ENCODE measurements at places on chromosomes 2 and 18.

- DNase-seq = no peak
These were observed 150.5 kb downstream of the SNTG2 start for GRCh38 chr2:1101011-1101782.

DNA sequence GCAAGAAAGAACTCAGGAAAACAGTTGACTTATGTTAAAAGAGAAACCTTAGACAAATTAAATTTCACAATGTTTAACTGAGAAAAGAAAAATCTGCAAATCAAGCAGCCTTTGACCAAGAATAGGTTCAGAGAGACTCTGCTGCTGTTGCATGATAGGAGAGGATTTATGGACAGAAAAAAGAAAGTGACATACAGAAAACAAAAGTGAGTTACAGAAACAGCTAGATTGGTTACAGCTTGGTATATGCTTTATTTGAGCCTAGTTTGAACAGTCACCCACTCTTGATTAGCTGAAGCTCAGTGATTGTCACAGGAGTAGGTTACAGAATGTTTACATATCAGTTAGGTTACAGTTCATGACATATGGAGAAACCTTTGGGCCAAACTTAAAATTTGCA lies 258.2 kb upstream of the SPOPL start:
- DNase-seq = no peak

GRCh38 chr2:41963661-41964525 lies 83.9 kb upstream of the PKDCC start:
- DNase-seq = peak; percentile 75

GRCh38 chr18:5620289-5620688 lies 76.5 kb upstream of the EPB41L3 start:
- DNase-seq = no peak

DNA sequence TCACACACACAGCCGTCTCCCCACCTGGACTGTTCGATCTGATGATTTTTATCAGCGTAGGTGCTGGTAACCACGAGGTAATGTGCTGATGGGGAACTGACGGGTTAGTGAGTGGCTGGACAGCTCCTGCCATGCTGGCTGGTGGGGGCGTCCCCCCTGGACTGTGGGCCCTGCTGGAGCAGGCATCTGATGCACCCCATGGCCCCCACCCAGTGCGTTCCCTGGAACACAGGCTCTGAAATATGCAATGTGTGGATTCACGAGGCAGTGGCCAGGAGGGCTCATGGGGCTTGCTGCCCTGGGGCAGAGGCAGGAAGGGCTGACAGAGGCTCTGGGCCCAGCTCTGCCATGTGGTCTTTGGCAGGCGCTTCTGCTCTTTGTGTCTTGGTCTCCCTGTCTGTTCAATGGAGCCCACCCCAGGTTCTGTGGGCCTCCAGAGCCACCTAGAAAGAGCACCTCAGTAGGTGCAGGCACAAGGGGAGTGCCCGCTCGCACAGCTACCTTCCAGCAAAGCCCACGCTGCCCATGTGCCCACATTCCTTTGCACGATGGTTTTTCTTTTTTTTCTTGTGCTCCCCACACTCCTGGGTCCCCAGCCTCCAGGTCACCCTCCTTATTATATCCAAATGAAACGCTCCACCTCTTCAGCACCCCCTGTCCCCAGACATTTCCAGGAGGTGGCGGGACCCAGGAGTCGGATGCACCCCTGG lies 10.3 kb upstream of the PXDN start:
- DNase-seq = no peak

GRCh38 chr2:232287316-232287715 lies 91.2 kb upstream of the ALPP start:
- peak; percentile 16 for DNase-seq

GRCh38 chr2:223801736-223802135 lies 35.6 kb downstream of the AP1S3 start:
- DNase-seq = no peak

DNA sequence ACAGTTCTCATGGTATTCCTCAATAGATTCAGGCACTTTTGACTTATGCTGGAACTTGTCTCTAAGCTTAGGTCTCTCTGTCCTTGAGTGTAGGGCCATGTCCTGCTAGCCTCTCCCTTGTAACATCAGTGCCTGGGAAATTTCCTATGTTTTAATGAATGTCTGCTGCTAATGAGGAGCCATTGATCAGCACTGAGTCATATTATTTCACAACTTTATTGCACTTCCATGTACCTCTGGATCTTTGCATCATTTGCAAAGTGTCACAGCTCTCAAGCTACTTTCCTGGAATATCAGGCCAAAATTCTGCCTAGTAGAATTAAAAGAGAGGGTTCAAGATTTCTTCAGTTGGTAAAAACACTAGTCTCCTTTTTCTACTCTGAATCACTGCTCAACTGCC lies 102.5 kb downstream of the GAREM1 start:
- DNase-seq = no peak

DNA sequence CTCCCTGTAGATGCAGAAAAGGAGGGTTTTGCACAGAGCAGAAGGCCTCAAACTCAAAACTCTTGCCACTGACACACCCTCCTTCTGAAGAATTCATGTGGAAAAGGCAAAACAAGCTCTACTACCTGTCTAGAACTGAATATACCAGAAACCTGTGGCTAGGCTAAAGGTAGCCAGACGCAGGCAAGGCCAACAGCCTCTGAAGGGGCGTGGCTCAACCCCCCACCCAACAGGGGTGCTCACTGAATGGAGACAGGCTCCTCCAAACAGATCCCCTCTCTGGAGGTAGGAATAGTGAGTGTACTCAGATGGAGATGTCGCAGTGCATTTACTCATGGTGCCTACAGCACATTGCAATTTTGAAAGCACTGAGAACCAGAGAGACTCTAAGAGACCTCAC lies 3.0 kb upstream of the STK17B start:
- DNase-seq = no peak

DNA sequence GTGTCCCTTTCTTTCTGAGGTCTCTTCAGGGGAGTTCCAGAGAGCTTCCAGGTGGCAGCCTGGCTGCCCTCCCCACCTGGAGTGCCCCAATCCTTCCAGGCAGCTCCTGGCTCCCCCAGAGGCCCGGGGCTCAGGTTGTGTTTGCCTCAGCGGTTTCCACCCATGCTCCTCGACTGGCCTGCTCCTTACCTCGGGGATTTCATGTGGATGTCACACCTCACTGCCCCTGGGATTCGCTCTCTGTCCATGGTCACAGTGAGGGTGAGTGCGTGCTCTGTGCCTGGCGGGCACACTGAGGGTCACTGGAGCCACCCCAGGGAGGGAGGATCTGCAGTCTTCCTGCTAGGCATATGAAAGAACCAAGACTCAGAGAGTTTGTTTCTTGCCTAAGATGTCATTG lies 2.1 kb upstream of the TOGARAM2 start:
- no peak for DNase-seq

DNA sequence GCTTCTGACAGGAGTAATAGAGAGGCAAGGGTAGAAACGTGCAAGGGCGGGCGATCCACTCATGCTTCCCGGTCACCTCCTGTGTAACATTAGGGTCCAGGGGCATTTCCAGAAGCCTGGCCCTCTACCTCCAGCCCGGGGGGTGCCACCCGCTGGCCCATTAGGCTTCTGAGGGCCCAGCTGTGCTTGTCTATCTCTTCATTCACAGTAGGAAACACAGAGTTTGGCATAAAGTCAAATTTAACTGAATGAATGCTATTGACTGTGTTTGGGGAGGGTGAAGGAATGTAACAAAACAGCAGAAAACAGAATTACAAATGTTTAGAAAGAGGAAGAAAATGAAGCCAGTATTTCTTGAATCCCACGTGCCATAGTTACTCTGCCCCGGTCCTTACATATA lies 112.4 kb upstream of the SLC66A3 start:
- no peak for DNase-seq

DNA sequence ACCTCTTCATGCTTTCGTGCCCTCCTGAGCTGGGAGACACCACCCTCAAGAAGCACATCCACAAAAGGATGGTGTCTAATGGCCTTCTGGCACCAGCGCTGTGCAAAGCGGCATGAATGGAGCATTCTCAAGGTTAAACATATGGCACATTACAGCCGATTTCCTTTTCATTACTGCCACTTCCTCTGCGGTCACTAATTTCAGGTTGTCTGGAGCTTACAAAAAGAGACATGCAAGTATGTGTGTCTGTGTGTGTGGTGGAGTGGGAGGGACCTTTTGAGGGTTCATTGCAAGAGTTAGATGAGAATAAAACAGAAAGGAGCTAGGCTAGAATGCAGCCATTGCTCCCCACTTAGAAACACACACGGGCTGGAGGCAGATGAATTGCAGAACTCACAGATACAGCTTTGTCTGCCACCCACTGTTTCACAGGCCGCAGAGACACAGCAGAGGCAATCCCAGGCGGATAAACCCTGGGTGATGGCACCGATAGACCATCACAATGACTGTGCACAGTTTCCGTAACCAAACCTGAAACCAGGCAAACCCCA lies 76.0 kb downstream of the TGIF1 start:
- DNase-seq = no peak

DNA sequence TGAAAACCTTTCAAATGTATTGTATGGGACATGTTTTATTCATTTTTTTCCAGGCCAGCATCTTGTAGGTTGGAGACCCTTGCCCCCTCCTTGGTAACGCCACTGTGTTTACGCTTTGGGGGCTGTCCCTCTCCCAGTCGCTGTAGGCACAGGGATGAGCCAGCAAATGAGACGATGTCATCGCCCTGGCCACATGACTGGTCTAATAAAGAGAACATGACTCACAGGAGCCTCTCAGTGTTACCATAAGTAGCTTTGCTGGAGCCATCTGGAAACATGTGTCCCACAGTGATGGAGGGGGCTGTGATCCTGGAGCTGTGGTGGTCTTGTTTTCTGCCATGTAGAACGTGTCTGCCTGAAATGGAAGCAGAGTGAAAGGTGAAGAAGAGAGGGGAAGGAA lies 78.9 kb downstream of the CD8B2 start:
- no peak for DNase-seq

DNA sequence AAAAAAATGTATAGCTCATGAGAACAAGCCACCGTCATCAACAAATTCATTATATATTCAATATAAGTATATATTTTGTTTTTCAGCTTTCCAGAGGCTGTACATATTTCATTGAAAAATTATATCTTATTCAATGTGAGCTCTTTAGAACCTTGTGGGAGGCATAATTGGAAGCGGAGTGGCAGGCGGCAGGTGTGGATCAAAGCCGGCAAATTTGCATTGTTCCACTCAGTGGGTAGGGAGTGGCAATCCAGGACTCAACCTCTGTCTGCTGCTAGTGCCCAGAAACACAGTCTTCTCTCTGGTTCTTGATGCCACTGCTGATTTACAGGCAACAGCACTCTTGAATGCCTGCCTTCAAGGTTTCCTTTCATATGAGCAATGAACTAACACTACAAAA lies 46.9 kb downstream of the GCA start:
- DNase-seq = no peak

DNA sequence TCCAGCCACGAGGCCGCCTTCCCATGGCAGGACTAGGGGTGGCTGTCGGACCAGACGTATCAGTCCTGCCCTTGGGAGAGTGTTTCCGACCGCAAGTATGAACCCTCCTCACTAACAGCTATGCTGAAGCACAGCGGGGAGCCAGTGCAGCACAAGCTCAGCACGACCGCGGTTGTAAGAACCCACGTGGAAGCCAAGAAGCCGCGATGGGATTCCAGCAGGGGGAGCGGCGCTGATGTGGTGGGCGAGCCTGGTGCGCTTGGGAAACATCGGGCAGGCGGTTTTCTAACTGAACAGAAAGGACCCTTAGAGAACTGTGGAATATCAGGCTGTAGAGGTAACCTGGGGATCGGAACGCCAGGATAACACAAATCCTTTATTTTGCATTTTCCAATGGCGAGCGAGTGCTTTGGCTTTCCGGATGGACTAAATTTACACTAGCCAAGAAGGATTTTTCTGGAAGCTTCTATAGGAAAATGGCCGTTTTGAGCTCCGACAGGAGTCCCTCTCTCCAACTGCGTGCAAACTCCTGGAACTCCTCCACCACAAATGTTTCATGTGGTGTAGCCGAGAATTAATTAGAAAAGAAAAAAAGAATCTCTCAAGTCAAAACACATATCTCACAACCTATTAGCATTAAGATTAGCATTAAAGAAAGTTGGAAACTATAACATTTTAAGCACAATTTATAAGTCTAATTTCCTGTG lies 132.0 kb upstream of the MYCN start:
- DNase-seq = no peak

DNA sequence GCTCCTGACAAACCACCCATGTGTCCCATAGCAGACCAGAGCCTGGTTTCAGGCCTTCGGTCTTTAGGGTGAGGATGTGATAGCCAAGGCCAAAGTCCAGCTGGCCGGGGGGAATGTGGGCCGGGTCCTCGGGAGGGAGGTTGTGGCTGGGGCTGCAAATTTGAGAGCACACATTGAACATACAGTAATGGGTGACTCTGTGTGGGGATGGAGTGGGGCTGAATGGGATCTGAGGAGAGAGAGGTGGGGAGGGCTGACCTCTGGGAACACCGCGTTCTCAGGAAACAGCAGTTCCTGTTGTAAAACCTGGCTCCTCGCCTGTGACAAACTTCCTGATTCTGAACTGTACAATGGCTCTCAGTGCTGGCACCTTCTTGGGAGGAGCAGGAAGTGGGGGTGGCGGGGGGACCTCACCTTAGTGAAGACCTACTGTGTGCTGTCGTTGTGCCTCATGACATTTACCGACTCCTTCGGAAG lies 48.8 kb downstream of the MCFD2 start:
- DNase-seq = no peak

DNA sequence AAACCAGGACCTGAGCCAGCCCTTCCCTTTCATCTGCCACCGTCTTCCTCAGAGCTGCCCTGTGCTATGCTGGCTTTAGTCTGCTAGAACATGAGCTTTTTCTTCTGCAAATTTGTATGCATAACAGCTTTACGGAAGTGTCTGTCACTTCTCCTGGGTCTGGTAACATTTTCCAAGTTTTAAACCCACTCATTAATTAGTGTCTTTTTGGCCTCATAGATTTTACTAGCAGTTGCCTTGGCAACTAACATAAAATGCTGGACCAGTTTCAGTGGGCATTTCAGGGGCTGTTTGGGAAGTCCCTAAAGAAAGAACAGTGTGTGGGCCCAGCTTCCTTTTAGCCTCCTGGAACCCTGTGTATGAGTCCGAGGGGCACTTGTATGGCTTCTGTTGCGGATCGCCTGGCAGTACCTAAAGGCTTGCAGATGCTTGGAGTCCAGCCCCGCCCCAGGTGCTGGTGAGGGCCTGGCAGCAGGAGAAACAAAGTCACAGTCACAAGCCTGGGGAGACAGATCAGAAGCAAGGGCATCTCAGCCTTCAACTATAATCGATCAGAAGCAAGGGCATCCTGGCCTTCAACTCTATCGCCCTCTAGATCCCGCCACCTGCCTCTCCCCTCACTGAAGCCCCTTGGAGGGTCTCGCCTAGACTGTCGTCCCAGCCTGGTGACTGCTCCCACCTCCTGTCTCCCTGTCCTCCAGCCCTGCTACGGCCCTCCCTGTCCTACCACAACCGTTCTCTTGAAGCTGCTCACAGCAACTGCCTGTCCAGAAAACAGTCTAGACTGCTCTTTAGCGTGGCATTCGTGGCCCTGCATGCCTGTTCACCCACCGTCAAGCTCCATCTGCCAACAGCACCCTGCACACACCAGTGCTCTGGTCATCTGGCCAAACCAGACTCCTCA lies 36.8 kb upstream of the MAPRE3 start:
- DNase-seq = no peak
